Activated CD8-positive, alpha-beta T cell treated with anti-CD3 and anti-CD28 coated beads for 36 hours (primary cell): ENCODE measurements at places on chromosomes 12 and 14. TPM values are rescaled to one million over a fixed set of nuclear protein-coding genes. Genes with fewer than 3 reads are reported as not detected.

EEA1 gene
- total RNA-seq: 20.8 TPM

DNA sequence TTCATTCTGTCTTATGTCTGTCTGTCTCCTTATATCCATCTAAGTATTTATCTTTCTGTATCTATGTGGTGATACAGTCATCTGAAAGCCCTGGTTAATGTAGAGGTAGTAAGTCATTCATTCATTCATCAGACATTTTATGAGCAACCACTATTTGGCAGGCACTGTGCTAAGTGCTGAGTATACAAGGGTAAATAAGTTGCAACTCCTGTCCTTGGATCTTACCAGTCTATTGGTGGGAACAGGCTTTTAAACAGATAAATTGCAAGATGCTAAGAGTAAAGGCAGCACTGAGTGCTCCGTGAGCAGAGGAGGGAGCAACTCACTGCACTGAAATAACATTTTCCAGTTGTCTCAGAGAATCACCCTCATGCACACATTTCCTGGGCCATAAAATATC is 68.6 kb downstream of the TMEM30B start:
- no peak overlapping the region for H3K4me3 ChIP-seq
- H3K4me1 ChIP-seq: peaks cover 4% of the 10 kb centered on the region
- peaks cover 4% of the 10 kb centered on the region for H3K27me3 ChIP-seq
- DNase-seq: no peak

DNA sequence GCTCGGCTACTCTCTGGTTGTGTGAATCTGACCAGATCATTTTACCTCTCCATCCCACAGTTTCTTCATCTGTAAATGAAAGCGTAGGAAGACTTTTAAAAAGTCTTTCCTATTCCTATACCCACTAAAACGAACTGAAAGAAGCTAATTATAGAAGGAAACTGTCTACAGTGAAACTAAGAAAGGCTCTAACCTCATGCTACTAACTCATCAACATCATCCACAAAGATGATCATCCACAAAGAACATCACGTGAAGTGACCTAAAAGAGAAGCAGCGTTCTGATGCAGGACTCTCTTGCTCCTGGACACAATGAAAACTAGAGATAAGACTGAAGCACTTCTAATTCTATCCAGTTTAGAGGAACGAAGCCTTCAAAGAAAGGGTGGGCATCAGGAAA is 58.5 kb upstream of the OSBPL8 start:
- H3K27ac ChIP-seq: no peak overlapping the region
- H3K4me3 ChIP-seq: no peak overlapping the region
- H3K4me1 ChIP-seq: peaks cover 3% of the 10 kb centered on the region
- H3K27me3 ChIP-seq: peaks cover 2% of the 10 kb centered on the region

DNA sequence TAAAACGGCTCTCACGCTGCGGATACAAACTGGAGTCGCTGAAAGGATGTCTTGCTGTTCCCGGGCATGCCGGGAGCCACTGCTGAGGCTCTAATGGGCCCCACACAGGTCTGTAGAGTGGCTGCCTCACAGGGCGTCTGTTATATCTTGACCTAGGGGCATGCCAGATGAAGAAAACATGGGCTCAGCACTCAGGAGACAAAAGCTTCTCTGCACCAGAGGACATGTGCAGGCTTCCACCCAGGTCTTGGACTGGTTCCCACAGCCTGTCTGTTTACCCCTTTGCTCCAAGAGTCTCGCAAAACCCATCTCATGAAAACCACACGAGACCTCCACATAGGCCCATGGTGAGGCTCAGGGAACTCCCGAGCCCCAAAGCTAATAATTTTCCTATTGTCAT is 134.2 kb downstream of the RPS29 start:
- peaks cover 6% of the 10 kb centered on the region for H3K27me3 ChIP-seq
- H3K36me3 ChIP-seq: no peaks in the 10 kb centered on the region
- H3K27ac ChIP-seq: no peak overlapping the region
- no peak for DNase-seq
